ENCODE measurements at places on chromosomes 4 and X. TPM values are rescaled to one million over a fixed set of nuclear protein-coding genes. Genes with fewer than 3 reads are reported as not detected.

Gene USP46
- total RNA-seq, result 19.2 TPM

Gene SSX4
- not detected for total RNA-seq

Gene FAM50A
- 64.1 TPM for total RNA-seq

Gene LRP2BP
- total RNA-seq, result 1.8 TPM

Gene SLC16A2
- 64.0 TPM for total RNA-seq

Gene PWWP3B
- total RNA-seq, result 4.8 TPM

Gene LONRF3
- total RNA-seq, result 7.5 TPM

DNA sequence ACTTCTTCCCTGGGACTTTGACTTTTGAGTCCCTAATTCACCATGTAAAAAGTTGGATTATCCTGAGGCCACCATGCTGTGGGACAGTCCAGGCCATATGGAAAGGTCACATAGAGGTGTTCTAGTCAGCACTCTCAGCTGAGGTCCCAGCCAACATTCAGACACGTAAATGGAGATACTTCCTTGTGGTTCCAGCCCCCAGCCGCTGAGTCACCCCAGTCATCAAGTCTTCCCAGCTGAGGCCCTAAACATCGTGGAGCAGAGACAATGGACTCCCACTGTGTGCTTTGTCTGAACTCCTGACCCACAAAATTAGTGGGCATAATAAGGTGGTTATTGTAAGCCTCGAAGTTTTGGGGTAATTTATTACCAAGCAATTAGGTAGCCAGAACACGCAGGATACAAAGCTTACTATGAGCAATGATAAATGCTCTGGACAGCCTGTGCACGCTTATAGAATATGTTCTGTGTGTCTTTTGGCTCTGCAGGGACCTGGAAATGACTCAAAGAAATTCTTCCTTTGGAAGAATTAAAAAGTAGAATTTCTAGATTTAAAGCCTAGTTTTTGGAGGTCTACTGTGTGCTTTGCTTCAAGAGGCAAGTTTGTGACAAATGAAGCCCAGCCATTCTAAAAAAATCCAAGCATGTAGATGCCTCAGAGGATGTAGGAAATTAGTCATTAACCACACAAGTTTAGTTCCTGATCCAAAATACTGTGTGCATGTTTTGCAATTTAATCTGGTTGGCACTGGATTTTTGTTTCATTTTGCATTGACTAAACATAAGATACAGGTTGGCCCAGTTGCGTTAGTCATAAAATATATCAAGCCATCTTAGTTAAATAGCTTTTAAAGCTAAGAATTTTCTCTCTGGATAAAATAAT is 33.2 kb upstream of the SLC9A7 start:
- no peak for DNase-seq

DNA sequence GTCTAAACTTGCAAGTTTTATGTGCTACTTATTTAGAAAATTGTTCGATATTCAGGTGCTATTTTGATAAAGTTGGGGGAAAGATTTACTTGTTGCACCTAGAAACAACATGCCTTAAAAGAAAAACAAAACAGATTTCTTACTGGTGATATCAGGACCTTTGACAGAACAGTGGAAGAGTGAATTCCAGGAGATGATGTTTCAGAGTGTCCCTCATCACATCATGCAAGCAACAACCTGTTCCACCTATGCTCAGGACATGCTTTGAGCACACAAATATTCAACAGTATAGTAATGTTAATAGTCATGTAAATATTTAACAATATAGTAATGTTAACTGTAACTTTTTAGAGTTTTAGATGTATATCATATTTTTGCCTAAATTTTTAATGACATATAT is 23.9 kb upstream of the RNF128 start:
- DNase-seq, result no peak

- no peak for DNase-seq
Observed at GRCh38 chr4:74667438-74667837, 126.9 kb downstream of the BTC start.

GRCh38 chrX:75114638-75115037 is 41.4 kb downstream of the ABCB7 start:
- no peak for DNase-seq

DNA sequence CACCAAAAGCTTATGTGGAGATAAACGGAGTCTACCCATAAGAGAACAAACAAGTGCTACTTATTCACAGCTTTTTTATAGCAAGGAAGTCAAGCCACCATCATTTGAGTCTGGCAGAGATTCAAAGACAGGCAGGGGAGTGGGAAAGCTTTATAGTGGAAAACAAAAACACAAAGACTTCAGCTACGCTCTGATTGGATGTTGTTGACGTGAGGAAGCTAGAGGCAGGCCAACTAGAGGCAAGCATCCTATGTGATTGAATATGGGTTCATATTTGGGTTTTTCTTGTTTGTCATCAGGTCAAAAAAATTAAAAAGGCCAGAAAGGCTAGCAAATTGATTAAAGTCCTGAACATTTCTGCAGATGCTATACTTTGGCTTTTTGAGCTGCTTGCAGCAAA is 719 bp upstream of the TCEAL4 start:
- no peak for DNase-seq

- no peak for DNase-seq
Observed at GRCh38 chrX:106626789-106627188, 15.0 kb downstream of the RADX start.

- no peak for DNase-seq
Observed at GRCh38 chrX:9693307-9694001, 72.2 kb downstream of the GPR143 start.

GRCh38 chr4:138978028-138978585 is 37.5 kb upstream of the NOCT start:
- no peak for DNase-seq

- no peak for DNase-seq
Observed at GRCh38 chrX:118579417-118579816, 83.8 kb downstream of the DOCK11 start.

- DNase-seq, result no peak
Observed at GRCh38 chr4:175951794-175952193, 113.8 kb upstream of the WDR17 start.

DNA sequence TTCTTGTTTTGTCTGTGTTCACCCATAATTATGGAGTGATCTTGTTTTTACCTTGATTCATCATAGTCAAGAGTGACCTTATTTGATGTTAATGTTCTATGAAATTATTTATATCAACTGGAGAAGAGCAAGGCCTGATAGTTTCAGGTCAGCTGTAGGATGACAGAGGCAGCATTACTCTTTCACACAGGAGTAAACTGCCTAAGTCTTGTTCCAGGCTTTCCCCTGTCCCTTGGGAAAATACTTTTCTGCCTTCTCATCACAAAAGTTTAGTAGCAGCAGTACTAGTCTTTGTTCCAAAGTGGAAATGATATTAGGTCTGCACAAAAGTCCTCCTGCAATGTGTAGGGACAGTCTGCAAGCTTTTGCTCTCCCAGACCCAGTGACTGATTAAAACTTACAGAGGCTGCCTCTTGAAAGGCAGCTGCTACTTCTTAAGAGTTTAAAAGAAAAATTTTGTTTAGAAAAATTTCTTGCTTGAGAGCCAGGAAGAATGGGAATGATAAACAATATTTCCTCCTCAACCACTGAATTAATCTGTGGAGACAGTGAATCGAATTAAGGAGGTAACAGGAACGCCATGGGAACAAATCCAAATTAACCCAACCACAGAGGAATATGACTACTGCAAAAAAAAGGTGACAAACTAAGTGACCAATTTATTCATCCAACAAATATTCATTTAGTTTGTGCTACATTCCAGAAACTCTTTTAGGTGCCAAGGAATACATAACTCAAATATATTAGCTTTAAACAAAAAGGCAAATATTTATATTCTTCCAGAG is 991.4 kb upstream of the PABPC4L start:
- no peak for DNase-seq

- no peak for DNase-seq
Observed at GRCh38 chrX:131047180-131047579, 11.0 kb upstream of the ARHGAP36 start.

GRCh38 chr4:113732967-113733527 is 28.5 kb downstream of the CAMK2D start:
- no peak for DNase-seq

- DNase-seq, result no peak
Observed at GRCh38 chr4:62324215-62324614, 1124.1 kb downstream of the ADGRL3 start.

DNA sequence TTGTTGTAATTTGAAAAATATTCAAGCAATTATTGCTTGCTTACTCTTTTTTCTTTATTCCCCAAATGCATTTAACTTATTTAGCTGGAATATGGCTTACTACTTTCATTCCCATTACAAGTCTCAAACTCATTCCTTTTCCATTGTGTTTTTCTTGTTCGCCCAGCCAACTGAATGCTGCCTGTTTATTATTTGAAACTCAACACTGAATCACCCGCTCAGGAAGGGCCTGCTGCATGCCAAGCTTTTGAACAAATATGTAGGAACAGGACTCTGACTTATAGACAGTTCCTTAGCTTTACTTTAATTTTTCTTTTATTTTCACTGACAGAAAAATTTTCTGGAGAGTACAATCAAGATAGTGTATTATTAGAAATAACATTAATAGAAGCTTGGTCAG is 12.9 kb downstream of the PCDH18 start:
- DNase-seq, result no peak

DNA sequence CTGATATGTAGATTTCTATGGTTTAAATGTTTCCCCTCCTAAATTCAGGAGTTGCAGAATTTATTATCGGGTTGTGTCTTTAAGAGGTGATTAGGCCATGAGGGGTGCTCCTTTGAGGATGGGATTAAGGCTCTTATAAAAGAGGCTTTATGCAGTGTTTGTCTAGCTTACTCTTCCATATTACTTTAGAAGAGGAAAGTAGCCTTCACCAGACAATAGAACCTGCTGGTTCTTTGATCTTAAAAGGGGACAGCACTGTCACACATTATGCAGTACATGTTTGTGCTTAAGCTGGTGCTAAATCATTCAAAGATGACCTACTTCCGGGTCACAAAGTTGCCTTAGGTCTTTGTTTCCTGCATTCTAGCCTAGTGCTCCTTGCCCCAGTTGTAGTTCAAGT is 81.0 kb downstream of the CPXCR1 start:
- no peak for DNase-seq

- peak; percentile 78 for DNase-seq
Observed at GRCh38 chr4:87092389-87093141, 127.9 kb downstream of the KLHL8 start.

- no peak for DNase-seq
Observed at GRCh38 chr4:90958256-90958895, 831.2 kb downstream of the CCSER1 start.

- no peak for DNase-seq
Observed at GRCh38 chr4:30744957-30745640, 24.9 kb downstream of the PCDH7 start.

GRCh38 chr4:173074501-173074946 is 94.1 kb upstream of the GALNT7 start:
- DNase-seq, result peak; percentile 52

GRCh38 chr4:8285976-8286718 is 16.6 kb downstream of the HTRA3 start:
- DNase-seq, result no peak

GRCh38 chr4:165060938-165061337 is 7.3 kb downstream of the TRIM75 start:
- DNase-seq, result no peak

GRCh38 chr4:158020176-158020575 is 152.6 kb downstream of the GASK1B start:
- no peak for DNase-seq

- no peak for DNase-seq
Observed at GRCh38 chr4:107625391-107625902, 94.6 kb downstream of the PAPSS1 start.

DNA sequence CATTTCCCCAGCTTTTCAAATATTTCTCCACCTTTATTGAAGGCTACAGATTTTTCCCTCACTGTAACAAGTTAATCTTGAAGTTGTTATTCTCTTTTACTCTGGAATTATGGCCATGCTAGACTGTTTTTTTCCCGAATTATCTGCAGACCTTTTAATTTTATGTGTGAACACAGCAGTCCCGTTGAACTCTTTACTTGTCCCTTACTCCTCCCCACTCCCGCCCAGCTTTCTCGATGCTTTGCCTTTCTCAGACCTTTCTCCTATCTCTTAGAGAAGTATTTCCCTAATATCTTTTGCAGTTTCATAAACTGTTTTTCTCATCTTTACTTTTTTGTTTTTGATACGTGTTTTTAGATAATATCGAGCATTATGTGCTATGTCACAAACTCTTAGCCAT is 776 bp downstream of the CEP44 start:
- DNase-seq, result no peak

GRCh38 chrX:10242026-10242425 is 85.3 kb downstream of the CLCN4 start:
- DNase-seq, result no peak

GRCh38 chr4:140131675-140132229 is 22.2 kb downstream of the MAML3 start:
- DNase-seq, result no peak
